Activated T-cell treated with anti-CD3 and anti-CD28 coated beads for 48 hours (primary cell): ENCODE measurements at places on chromosomes 5 and 9.

GRCh38 chr9:78713614-78714405 is 416.9 kb downstream of the PSAT1 start:
- DNase-seq: no peak

GRCh38 chr5:137304226-137304874 is 194.8 kb downstream of the SPOCK1 start:
- no peak for DNase-seq

GRCh38 chr5:39395521-39395920 is 29.3 kb downstream of the DAB2 start:
- no peak for DNase-seq

DNA sequence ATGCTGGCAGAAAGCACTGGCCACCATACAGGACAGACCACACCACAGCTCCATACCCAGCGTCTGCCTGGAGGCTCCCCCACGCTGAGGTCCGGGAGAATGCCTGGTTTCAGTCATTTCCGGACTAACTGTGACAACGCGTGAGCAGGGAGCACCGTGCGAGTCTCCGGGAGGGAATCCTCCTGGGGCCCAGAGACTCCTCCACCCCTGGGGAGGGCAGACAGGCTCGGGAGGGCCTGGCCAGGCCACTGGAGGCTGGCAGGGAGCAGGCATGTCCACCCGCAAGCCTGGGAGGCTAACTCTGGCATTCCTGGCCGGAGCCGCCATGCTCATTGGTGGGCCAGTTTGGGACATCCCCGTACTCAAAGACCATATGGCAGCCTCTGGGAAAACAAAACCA is 6.5 kb downstream of the BRD3OS start:
- DNase-seq: no peak

DNA sequence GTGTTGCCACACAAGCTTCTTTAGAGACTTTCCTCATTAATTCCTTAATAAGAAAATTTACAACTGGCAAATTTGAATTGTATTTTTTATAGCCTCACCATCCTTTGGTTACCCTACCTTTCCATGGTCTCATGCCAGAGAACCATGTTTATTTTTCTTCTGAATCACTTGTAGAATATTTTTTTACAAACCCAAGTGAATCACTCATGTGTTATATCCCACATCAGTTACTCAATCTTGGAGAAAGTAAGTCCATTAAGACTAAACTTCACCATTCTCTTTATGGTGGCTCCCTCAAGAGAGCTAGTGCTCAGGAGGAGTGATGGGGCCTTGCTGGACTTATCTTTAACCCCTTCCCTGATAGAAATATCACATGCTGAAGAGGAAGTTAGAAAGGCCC is 128.9 kb downstream of the SUSD1 start:
- no peak for DNase-seq
